Right hindlimb (tissue), 1 donor: ENCODE measurements at places on chromosomes 3 and 15.

GRCh38 chr15:56371495-56372147, 6.4 kb downstream of the TEX9 start:
- no peak for DNase-seq

- DNase-seq: no peak
Measured at GRCh38 chr3:119582178-119582577, 2.9 kb downstream of the ADPRH start.

DNA sequence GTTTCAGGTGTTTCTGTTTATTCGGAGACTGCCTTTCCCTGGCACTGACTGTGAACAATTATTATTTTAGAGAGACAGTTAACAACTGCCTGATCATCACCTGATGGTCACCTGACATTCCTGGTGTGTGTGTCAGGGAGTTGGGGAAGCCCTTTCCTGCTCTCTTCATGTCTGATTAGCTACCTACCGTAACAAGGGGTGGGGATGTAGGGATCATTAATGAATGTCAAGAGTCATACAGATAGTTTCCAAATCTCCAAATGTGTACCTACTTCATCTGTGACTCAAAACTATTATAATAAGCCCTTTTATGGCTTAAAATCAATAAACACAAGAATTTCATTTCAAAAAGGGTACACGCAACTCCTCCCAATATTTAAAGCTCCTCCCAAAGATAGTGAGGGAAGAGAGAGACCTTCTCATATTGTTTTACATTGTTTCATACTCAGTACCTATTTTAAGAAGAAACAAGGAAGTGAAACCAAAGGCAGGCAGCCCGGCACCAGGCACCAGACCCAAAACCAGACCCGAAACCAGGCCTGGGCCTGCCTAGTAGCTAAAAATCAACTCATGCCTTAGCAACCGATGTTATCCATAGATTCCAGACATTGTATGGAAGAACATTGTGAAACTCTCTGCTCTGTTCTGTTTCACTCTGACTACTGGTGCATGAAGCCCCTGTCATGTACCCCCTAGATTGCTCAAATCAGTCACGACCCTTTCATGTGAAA, 844.9 kb upstream of the ALCAM start:
- DNase-seq: no peak

DNA sequence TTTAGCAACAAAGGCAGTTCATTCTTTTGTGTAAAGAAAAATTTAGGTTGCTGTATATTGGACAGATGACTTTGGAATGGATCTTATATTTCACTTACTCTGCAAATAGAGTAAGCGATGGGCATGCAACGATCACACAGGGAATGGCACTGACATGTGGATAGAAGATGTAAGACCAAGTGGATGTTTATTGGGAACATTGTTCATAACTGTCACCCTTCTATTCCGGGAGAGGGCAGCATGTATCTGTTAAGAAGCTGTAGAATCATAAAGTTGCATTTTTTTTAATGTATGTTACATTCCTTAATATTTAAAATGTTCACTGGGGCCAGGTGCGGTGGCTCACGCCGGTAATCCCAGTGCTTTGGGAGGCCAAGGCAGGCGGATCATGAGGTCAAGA, 41.2 kb downstream of the HPS3 start:
- DNase-seq: no peak

- DNase-seq: peak; percentile 21
Measured at GRCh38 chr3:137103739-137104138, 146.0 kb downstream of the IL20RB start.

DNA sequence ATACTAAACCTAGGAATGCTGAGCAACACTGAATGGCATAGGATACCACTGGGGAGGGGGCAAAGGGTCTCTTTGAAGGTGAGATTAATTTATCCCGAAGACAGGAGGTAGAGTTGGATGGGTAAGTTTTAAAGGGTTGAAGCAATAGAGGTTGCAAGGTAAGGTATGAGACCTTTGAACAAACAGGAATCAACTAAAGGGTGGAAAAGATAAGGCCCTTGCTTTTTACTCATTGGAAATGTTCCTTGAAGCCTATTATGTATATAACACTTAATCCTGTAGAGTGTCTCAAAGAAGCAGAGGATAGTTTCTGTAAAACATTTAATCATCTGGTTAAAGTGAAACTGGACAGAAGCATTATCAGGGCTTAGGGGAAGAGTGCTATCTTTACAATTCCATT, 5.7 kb downstream of the ABHD5 start:
- no peak for DNase-seq

DNA sequence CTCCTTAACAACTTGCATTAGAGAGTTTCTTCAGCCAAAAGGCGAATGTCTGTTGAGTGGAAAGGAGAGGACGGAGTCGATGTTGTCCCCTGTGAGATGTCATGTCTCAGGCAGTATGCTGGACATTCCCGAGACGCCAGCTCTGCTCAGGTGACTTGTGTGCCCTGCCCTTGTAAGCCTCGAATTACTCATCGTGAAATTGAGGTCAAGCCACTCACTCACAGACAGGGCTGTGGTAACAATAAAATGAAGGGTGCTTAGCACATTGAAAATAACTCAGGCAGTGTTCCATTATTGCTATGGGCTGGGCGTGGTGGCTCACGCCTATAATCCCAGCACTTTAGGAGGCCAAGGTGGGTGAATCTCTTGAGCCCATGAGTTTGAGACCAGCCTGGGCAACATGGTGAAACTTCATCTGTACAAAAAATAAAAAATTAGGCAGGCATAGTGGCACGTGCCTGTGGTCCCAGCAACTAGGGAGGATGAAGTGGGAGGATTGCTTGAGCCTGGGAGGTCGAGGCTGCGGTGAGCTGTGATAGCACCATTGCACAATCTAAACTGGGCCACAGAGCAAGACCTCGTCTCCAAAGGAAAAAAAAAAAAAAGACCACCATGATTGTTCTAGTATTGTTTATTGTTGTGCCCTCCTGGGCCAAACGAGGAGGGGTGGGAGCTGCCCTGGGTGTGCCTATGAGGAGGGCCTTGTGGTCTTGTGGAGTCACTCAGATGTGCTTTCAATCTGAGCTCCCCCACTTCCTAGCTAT, 214.4 kb downstream of the THSD4 start:
- DNase-seq: peak; percentile 29

DNA sequence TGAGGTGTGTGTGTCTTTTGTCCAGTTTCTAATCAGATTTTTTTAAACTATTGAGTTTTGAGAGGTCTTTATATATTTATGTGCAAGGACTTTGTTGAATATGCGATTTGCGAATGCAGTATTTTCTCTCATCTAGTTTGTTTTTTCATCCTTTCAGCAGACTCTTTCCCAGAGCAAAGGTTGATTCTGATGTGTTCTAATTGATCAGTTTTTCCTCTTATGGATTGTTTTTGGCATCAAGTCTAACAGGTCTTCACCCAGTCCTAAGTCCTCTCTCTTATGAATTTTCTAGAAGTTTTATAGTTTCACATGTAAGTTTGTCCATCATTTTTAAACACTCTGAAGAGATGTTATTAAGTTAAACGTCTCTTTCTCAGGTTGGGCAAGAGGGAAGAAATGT, 17.8 kb upstream of the TJP1 start:
- DNase-seq: no peak

DNA sequence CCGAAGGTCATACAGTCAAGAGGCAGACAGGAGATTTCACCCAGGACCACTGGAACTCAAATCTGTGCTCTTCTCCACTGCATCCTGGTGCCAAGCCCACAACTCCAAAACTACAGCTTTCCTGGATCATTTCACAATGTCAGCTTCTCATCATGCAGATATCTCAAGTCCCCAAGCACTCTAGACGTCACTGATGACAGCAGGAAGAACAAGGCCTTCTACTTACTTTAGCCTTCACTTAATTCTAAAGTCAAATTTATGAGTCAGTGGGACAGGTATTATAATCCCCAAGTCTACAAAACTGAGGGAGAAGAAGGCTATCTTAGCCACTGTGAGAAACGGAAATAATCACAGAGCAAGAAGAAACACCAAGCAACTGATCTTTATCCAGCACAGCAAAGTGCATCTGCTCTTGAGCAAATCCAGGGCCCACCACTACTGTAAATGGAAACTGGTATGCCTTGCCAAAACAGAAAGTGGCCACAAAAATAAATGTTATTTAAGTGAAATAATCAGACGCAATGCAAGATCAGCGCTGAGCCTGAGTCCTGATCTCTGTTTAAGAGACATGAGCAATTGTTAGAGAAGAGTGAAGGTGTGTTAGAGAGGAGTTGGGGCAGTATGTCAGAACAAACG, 928 bp downstream of the RAD18 start:
- no peak for DNase-seq

DNA sequence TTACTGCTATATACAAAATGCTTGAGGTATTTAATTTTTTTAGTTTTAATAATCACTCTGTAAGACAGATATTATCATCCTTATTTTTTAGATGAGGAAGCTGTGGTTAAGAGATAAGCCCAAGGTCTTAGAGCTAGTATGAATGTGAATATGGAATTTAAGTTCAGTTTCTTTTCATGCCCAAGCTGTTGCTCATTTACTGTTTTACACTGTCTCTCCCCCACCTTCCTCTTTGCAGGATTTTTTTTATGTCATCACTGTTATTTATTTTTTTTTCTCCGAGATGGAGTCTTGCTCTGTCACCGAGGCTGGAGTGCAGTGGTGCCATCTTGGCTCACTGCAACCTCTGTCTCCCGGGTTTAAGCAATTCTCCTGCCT, 22.5 kb downstream of the MAP2K5 start:
- DNase-seq: no peak

DNA sequence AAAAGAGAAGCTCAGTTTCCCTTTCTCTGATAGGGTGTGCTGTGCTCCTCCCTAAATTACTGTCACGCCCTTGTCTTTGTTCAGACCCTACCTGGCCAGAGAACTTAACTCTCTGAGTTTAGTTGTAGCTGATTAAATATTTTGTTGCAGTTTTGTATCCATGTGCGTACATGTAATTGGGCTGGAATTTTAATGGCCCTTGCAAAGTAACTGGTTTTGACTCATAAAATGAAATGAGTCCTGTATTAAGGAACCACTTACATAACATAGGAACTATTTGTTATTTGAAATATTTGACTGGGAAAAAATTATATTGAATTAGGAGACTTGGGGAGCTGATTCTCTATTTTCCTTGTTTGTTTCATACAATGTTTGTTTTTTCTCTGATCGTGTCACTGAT, 80.2 kb downstream of the LRRK1 start:
- no peak for DNase-seq

DNA sequence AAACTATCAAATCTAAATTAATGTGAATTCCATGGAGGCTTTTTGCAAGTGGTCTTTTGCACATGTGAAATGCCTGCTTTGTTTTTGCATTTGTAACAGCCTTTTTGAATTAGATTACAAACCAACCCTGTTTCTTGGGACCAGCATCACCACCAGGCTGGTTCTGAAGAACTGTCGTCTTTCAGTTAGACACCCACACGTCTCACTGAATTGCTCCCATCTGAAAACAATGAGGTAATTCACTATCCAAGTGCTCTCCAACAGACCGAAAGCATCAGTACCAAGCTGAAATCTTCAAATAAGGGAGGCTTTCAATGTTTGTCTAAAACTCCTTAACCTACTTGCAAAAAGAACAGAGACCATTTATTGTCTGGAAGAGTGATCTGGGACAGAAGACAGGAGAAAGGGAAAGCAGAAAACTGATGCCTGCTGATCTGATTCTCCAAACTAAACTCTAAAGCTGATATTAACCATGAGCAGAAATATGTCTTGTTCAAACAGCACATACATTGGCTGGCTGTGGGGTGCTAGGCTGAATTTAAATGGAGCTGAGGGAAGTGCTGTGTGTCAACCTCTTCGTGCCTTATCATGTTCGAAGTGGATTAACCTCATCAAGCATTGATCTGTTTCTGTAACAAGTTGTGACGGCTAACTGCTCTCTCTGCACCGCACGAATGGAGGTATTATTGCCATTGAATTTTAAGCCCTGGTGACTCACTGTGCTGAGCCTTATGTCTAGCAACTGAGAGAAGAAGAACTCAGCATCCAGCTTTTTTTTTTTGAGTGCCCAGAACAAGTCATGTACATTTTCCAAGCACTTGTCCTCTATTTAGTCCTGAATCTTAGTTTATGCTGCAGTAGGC, 213.7 kb upstream of the P2RY1 start:
- no peak for DNase-seq

- no peak for DNase-seq
Measured at GRCh38 chr3:81643721-81644120, 117.7 kb downstream of the GBE1 start.

- DNase-seq: no peak
Measured at GRCh38 chr3:127459891-127460290, 130.6 kb downstream of the TPRA1 start.

GRCh38 chr15:29623116-29623639, 199.1 kb downstream of the TJP1 start:
- no peak for DNase-seq

GRCh38 chr15:88077296-88078020, 179.1 kb downstream of the NTRK3 start:
- DNase-seq: no peak

GRCh38 chr3:64459711-64460110, 228.1 kb downstream of the ADAMTS9 start:
- no peak for DNase-seq

- DNase-seq: peak; percentile 52
Measured at GRCh38 chr3:101281521-101282030, 38.8 kb downstream of the IMPG2 start.

GRCh38 chr3:186209810-186210752, 101.2 kb upstream of the ETV5 start:
- peak; percentile 91 for DNase-seq

DNA sequence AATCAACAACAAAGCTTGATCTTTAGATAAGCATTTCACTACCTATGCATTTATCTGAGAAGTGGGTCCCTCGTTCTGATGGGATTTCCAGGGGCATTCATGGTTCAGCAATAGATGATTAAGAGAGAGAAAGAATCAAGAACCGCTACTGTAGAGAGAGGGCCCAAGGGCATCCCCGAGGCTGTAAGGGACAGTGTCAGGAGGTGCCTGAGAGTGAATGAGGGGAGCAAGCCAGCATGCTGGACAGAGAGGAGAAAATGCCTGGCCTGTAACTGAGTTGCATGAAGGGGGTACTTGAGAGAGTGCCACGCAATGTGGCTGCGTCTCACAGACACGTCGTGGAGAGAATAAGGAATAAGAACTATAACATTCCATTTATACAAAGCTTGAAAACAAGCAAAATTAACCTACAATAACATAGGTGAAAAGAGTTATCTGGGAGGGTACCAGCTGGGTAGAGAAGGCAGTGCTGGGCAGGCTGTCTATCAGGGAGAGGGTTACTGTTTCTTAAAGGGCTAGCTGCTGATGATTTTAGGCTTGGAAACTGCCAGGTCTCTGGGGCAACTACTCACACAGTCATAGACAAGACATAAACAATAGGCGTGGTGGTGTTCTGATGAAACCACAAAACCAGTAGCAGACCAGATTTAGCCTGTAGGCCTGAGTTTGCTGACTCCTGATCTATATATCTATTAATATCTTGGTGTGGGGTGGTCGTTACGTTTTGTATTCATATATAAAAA, 374.6 kb upstream of the CFAP20DC start:
- no peak for DNase-seq

DNA sequence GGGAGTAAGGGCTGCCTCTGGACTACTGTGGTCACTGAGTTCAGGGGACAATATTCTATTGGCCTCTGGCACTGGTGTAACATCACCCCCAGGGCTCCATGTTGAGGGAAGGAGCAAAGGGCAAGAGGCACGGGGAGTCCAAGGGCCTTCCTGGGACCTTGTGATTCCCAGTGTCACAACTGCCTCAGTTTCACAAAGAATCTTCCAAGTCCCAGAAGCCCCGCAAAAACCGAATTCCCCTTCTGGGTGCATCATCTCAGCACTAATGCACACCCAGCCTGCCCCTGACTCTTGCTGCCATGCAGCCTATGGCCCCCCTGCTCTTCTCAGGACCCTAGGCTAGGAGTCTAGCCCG, 5.5 kb downstream of the AMOTL2 start:
- DNase-seq: no peak
